Brain microvascular endothelial cell (primary cell): ENCODE measurements at places on chromosomes 3 and 15.

DNA sequence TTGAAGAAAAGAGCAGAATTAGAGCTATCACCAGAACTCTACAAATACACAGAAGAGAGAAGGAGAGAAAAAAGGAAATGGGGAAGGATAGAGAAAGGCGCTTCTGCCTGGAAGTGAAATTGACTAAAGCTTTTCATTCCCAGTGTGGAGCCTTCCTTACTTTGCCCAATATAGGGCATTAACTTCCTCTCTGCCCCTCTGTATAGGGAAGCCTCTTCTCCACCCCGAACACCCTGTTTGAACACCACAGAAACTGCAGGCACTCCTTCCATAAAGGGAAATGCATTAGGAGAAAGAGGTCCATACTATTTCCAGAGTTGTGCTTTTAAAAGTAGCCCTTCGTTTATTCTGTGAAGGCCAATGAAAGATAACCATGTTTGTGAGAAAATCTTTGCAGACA, 248.5 kb downstream of the RAP2B start:
- no peak for DNase-seq

DNA sequence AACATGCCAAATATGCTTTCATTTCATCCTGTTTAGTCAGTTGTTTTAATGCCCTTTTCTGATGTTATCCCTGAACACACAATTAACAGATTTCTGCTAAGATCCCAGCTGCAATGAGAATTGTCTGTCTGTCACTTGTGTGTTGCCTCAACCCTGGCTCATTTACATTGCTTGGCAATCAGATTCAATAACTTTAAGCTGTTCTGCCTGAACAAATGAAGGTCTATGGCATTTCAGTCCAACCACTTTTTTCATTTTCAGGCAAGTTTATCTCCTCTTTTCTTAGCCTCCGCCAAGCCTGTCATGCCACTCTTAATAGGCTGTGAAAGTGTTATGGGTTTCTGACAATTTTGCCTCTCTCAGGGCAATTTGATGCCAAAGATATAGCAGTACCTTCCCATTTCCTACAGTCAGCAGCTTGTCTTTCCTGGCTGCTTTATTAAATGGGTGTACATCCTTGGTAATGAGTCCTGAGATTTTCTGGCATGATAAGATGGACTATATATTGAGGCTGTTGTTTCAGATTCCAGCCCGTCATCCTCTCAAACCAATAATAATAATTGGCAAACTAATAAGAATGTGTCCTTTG, 68.7 kb upstream of the ADAMTS9 start:
- no peak for DNase-seq

DNA sequence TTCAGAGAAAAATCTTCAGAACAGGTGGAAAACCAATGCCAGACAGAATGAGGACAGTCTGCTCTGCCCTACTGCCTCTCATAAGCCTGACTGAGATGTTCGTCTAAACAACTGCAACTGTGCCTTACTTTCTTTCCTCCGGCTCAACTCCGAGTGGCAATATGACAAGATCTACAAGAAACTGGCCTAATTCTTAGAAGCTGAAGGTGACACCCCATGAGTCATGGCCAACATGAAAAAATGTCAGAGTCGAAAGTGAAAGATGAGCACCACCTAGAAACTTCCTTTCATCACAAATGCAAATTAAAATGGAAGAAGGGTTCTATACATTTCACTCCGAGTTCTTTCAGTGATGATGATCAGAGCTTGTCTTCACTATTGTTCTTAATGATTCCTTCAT, 12.9 kb downstream of the PCYT1A start:
- DNase-seq, result peak; percentile 47

GRCh38 chr15:77029166-77030047, 34.5 kb downstream of the PSTPIP1 start:
- no peak for DNase-seq

- DNase-seq, result no peak
Measured at GRCh38 chr15:47412136-47412535, 305.2 kb upstream of the SEMA6D start.

DNA sequence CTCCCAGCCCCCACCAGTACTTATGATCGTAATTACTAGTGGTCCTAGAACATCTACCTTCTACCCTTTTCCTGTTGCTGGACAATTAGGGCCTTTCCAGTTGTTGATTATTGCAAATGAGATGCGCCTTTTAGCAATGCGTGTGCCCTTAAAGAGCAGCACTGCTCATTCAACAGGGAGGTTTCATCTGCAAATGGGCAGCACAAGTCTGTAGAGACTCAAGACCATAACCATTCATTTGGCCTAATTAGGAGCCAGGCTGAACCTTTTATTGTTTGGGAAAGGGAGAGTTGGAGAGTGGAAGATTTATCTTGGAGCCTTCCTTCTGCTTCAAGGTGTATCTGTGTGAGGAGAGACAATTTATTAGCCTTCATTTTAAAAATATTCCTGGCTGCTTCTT, 42.3 kb downstream of the BOC start:
- no peak for DNase-seq

GRCh38 chr3:32592696-32593353, 22.2 kb upstream of the DYNC1LI1 start:
- DNase-seq, result no peak
